K562 (cell line): ENCODE measurements at places on chromosomes 1 and 21.

DNA sequence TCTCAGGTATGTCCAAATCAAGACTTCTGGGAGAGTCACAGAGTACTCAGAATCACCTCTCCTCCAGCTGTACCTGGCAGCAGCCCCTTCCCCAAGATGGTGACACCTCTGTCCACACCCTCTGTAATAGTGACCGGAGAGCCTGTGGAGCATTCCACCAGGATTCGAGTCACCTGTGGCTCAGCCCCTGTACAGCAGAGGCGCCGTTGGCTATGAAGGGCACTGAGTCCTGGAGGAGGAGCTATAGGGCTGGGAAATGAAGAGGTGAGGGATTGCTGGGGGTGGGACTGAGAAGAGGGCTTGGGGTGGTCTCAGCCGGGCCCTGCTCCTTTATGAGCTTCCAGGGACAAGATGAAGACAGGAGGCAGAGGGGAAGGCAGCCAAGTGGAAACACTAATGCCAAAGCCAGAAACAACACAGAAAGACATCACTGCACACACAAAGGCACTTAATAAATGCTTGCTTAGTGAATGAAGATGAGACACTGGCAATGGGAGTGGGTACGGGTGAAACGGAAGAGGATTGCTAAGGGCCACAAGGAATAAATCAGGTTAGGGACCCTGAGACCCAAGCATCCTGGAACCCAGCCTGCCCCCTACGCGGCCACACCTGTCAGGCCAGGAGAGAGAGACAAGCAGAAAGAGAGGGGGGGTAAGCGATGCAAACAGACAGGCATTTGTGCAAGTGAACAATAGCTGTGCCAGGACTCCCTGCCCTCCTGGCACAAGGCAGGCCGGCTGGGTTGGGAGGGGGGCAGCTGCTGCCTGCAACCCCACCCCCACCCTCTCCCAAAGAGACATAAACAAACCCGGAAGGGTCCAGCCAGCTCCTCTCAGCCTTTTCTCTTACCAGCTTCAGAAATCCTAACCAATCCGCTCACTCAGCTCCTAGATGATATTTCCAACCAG is 3.9 kb downstream of the ARHGEF2 start:
- DNase-seq: no peak

GRCh38 chr1:224251741-224252146 is 68.7 kb downstream of the DEGS1 start:
- DNase-seq: no peak

GRCh38 chr1:168960595-168960994 is 145.9 kb upstream of the ATP1B1 start:
- no peak for DNase-seq

- no peak for DNase-seq
Observed at GRCh38 chr1:151405187-151405951, 6.0 kb downstream of the PSMB4 start.

DNA sequence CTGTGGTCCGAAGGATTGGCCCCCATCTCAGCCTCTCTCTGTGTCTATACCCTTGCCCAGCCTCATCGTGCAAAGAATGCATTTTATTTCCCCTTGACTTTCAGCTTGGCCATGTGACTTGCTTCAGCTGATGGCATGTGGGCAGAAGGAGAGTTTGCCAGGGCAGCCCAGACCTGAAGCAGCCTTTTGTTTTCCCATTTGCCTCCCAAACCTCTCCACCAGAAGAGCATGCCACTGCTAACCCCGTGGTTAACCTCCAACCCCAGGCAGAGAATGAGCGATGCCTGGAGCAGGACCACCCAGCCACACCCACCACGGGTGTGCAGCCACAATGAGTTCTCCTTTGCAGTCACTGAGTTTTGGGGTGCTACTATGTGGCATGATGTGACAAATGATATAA is 136.4 kb downstream of the SETD4 start:
- DNase-seq: no peak

DNA sequence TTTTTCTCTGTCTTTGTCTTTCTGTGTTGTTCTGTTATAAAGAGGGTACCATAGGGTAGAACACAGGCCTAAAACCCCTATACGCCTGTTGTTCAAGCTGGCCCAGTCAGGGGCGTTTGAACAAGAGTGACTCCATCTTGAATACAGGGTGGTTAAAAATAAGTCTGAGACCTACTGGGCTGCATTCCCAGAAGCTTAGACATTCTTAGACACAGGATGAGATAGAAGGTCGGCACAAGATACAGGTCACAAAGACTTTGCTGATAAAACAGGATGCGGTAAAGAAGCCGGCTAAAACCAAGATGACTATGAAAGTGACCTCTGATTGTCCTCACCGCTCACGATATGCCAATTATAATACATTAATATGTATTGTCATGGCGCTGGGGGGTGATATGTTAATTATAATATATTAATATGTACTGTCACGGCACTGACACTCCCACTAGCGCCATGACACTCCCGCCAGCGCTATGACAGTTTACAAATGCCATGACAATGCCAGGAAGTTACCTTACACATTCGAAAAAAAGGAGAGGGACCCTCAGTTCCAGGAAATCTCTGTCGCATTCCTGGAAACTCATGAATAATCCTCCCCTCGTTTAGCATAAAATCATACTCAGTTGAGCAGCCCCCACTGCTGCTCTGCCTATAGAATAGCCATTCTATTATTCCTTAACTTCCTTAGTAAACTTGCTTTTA is 58.5 kb upstream of the KLHDC7A start:
- DNase-seq: no peak

- no peak for DNase-seq
Observed at GRCh38 chr1:11175461-11175860, 13.7 kb upstream of the ANGPTL7 start.
